Cerebellum (tissue), 4 donors: ENCODE measurements at places on chromosomes 2 and 18.

DNA sequence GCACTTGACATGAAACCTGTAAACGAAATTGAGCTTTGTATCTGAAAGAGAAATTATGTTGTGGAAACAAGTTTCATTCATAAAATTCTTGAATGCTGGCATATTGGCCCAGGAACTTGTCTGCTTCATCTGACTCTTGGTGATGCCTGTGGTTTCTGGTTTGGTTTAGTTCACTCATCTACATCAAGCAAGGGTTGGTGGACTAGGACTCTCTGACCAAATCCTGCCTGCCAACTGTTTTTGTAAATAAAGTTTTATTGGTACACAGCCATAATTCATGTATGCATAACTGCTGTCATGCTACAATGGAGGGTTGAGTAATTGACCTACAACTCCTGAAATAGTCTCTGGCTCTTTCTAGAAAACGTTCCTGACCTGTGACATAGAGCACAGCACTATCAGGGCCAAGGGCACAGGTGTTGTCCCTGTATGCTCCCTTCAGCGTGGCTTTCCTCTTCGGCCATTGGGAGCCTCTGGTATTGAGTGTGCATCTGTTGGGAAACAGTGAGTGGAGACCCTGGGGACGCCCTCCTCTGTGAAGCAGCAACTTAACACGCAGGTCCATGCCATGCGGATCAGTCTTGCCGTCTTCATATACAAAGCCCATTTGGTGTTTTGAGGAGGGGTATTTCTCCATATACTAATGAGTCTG lies 226.3 kb downstream of the SH3RF3 start:
- DNase-seq = no peak

GRCh38 chr18:11849279-11849678 lies 1.9 kb upstream of the CHMP1B start:
- DNase-seq = no peak

- DNase-seq = no peak
Observed at GRCh38 chr2:35741556-35741955, 614.0 kb upstream of the CRIM1 start.

GRCh38 chr2:83042053-83042452 lies 1417.0 kb downstream of the SUCLG1 start:
- no peak for DNase-seq

GRCh38 chr2:152046940-152047339 lies 51.9 kb downstream of the CACNB4 start:
- DNase-seq = no peak

- no peak for DNase-seq
Observed at GRCh38 chr2:50263728-50264127, 768.2 kb downstream of the NRXN1 start.

- DNase-seq = no peak
Observed at GRCh38 chr2:15337996-15338666, 223.0 kb downstream of the NBAS start.
